CD8-positive, alpha-beta T cell (primary cell): ENCODE measurements at places on chromosomes 5 and 9.

DNA sequence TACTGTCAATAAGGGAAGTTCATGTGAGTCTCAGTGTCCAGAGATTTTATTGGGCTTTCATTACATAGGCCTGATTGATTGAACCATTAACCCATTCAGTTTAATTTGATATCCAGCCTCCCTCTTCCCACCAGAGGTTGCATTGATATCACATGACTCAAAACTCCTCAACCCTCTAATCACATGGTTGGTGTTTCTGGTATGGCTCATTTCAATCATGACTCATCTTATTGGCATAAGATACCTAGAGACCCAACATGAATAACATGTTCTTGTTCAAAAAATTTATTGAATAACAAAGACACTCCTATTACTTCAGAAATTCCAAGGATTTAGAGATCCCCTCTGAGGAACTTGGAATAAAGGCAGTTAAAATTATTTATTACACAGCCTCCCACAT lies 982.2 kb downstream of the TLE1 start:
- no peak for DNase-seq

DNA sequence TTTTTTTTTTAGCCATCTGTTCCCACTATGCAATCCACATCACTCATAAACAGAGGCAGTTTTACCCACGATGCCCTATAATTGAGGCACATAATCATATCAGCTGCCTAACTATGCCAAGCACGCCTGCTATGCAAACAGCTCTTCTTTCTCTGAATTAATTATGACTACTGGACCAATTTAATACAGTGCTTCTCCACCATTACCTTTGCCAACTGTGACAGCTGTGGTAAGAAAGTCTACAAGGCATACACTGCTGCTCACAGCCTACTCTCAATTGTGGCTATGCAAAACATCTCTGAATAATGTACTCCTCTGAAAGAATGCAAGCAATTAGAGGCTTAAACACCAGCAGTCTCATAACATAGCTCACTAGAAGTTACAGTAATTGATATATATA lies 97.1 kb downstream of the DTWD2 start:
- no peak for DNase-seq

DNA sequence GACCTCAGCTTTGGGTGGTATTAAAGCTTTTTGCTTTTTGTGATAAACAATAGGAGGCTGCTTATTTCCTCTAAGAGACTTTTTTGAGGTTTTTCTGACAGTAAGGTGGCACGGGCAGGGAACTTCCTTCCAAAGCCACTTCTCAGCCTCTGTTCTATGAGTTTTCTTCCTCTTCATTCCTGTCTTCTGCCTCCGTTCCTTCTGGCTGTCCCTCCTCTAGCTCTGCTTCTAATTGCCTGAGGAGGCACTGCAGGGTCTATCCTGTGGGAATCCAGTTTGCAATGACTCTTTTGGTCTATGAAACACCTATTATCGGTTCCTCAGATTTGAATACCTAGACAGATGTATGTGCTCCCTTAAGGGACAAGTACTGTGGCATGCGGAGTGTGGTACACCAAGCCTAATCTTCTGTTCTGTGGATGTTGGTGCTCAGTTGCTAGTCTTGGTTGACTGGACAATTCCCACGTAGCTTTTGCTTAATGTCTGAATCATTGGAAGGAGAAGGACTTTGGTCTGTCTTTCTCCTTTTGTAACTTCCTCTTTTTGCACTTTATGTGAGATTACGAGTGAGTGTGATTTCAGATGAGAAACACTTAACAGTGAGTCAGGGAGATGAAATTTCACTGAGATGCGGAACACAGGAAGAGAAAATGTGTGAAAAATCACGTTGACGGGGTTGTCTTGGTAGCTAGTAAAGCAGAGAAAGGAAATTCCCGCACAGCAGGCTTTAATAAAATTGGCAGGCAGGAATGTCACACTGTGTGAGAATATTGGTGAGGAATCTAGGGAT lies 305.2 kb downstream of the EFNA5 start:
- no peak for DNase-seq

DNA sequence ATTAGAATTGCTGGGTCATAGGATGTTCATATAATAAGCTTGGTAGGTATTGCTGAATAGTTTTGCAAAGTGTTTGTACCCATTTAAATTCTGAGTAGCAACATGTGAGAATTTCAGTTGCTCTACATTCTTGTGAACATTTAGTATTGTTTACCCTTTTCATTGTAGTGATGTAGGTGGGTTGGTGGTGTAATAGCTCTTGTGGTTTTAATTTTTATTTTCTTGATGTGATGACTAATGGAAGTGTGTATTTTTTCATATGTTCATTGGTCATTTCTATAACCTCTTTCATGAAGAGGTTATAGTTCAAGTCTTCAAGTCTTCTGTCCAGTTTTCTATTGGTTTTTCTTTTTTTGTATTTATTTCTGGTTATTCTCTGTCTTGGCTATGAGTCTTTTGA lies 34.4 kb downstream of the RASA1 start:
- DNase-seq: no peak

- DNase-seq: no peak
Measured at GRCh38 chr5:93604644-93605515, 21.9 kb downstream of the NR2F1 start.

DNA sequence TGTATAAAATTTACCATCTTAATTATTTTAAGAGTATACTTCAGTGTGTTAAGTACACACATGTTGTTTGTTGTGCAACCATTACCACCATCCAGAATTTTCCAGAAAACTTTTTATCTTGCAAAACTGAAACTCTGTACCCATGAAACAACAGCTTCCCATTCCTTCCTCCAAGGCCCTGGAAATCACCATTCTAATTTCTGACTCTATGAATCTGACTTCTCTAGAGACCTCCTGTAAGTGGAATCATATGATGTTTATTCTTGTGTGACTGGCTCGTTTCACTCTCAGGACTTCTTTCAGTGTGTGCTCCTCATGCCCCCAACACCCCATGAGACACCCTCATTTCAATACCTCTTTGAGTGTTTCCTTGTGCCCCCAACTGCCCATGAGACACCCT lies 60.4 kb upstream of the COL15A1 start:
- no peak for DNase-seq

- no peak for DNase-seq
Measured at GRCh38 chr5:131328536-131329285, 64.9 kb downstream of the CDC42SE2 start.
